ENCODE measurements at places on chromosomes 3 and 15.

DNA sequence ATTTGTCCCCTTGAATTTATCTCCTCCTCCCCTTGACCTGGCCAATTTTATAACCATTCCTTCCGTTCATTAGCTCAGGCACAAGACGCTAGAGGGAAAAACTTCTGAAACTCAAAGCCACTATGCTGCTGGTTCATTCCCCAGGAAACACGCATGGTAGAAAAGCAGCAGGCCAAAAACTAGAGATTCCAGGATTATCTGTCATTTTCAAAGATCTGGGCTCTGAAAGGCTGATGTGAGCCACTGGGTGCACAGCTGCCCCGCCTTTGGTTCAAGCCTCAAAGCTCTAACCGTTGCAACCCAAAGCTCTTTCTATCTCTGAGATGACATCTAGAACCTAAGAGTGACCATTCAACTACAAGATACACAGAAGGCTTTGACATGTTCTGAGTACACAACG is 6.1 kb downstream of the ANP32A start:
- DNase-seq: no peak

DNA sequence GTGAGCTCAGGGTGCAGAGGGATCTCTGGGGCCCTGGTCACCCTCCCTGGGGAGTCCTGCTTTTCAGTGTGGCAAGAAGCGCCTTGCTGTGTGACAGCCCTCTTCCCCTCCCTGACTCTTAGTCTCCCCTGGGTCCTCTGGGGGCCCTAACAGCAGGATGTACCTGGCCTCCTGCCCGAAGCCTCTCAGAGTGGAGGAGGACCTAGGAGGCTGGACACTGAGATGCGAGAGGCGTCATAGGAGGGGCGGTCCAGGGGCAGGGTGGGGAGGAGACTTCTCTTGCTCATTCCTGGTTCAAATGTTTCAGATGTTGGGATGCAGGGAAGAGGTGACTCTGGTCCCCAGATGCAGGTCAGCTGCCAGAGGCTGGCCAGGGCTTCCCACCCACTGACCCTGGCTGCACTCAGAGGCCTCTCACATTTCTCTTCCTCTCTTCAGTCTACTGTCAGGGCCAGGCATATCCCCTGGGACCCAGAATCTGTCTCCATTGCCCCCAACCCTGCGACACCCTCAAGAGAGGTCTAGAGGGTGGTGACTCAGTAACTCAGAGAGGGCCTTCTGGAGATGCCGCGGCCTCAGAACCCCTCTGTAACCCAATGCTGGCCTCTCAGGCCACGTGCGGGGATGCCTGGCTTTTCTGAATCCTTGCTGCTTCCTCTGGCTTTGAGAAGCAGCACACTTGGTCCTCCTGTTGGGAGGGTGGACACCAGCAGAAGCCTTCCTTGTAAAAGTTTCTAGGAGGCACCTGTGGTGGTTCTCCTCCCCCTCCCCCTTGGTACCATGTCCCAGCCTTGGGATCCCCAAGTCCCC is 25.9 kb downstream of the SNX33 start:
- DNase-seq: no peak

DNA sequence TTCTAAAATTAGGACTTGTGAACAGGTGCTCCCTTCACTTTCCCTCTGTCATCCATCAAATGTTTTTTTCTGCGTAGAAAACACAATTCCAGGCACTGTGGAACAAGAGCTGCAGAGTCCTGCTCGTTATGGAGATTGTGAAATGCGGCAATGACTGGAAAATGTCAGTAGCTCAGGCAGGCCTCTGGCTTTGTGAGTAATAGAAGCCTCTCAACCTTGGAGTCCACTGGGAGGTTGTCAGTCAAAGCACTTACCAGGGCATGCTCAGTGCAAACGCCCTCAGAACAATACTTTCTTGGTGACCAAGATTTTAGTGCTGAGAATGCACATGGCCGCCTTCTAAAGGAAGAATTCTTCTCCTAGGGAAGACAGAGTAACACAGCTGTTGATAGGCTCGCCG is 26.7 kb upstream of the MED12L start:
- no peak for DNase-seq

DNA sequence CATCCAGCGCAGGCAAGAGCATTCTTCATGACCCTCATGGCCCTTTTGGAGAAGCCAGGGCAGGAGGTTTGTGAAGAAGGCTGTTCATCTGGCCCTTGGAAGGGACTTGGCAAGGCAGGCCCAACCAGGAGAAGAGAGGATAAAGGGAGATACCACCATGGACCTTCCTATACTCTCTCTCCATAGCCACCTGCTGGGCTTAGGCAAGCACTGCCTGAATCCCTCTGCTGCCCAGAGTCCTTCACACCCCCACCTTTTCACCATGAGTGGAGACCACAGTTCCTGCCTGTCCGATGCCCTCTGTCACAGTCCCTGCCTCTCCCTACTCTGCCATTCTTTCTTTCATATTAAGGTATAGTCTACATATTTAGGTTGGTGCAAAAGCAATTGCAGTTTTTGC is 10.6 kb upstream of the SFMBT1 start:
- DNase-seq: no peak

DNA sequence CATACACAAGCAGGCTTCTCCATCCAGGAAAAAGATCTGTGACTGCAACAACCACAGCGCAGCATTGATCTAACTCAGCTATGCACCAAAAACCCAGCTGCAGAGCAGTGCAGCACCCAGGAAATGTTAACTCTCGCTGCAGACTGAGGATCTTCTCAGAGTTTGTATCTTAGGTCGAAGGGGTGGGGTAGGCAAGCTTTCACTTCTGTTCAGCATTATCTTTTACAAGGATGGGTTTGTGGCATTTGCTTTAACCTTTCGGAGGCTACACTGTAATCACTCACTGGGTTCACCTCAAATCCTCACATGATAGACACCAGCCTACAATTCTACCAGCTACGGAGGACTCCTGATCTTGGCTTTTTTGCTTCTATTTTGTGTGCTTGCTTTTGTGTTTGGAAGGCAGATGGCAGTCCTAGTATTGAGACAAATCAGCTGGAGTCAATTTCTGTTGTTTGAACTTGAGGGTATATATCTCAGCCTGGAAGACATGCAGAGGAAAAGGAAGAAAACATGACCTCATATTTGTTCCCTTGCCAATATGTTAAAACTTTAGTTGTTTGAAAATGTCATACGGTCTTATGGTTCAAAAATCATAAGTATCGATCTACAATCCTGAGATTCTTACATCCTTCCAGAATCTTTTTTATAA is 25.2 kb downstream of the LRRK1 start:
- DNase-seq: no peak

GRCh38 chr3:140715035-140715434 is 37.2 kb downstream of the TRIM42 start:
- DNase-seq: no peak

DNA sequence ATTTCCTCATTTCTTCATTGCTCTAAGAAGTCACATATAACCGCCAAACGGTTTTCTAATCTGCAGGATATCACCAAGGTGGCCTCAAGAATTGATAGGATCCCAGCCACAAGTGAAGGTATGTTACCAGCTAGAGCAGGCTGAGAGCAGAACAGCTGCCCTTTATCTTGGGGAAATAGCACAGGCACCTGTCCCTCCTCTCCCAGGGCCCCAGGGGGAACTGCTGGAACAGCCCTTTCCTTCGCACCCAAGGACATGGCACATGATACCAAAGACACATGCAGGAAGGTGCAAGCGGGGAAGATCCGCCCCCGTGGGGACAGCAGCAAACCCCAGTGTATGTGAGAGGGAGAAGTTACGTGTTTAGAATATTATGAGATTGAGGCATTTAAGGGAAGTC is 35.3 kb downstream of the HOMER2 start:
- no peak for DNase-seq

- no peak for DNase-seq
Observed at GRCh38 chr3:71251156-71251775, 332.3 kb downstream of the FOXP1 start.

- DNase-seq: no peak
Observed at GRCh38 chr15:96038650-96039049, 291.9 kb upstream of the NR2F2 start.

GRCh38 chr3:188270423-188270972 is 116.5 kb downstream of the LPP start:
- peak; percentile 58 for DNase-seq

DNA sequence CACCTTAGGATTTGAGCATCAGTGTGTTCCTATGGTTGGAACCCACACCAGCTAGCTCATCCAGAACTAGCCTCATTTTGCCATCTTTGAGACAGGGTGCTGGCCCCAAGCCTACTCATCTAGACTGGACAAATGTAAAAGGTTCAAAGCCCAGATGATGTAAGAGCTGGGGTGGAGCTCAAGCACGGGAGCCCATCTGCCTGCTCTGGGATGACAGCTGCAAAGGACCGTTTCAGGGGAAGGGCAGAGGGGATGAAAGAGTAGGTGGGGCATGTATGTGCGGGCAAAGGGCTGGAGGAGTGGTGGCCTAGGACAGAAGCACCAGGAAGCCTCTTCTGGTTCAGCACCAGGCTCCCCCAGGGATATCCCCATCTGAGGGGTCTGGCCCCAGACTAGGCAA is 15.8 kb downstream of the CLK3 start:
- no peak for DNase-seq

GRCh38 chr15:69042531-69042930 is 28.0 kb downstream of the NOX5 start:
- DNase-seq: no peak

DNA sequence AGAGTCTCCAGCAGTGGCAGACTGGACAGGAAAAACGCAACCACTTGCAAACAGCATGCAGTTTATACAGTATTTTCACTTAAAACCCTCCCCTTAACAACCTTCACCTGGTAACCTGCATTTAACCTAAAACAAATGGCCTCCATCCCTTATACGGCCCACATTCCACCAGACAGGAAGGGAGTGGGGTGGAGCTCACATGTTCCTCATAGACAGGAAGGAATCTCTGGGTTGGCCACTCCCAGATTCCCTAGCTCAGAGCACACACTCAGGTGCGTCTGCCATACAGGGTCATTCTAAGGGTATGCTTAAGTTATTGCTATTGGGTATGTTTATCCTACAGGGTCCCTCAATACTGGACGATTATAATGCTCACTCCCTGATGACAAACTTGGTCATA is 16.8 kb upstream of the ABHD2 start:
- DNase-seq: no peak

DNA sequence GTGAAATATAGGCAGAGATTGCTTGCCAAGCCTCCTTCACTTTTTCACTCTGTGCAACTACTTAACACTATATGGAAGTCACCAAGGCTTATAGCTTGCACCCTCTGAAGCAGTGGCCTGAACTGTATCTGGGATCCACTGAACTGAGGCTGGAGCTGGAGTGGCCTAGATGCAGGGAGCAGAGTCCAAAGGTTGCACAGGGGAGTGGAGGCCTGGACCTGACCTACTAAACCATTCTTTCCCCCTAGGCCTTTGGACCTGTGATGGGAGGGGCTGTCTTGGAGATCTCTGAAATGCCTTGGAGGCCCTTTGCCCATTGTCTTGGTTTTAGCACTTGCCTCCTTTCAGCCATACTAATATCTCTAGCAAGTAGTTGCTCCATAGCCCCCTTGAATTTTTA is 57.5 kb downstream of the P2RY1 start:
- DNase-seq: no peak

DNA sequence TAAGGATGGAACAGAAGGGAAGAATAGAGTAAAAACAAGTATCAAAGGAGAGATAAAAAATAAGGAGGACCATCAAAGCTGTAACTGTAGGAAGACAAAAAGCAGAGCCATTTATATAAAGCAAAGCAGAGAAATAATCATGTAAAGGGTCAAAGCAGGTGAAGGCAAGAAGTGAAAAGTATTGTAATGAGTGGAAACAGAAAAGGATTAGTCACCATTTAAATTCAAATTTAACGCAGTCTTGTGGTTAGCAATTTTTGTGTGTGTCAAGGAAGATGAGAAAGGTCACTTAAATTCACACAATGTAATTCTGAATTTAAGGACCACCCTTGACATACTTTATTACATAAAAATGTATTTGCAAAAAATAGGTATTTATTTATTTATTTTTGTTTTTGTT is 567.8 kb downstream of the ROBO1 start:
- DNase-seq: no peak

DNA sequence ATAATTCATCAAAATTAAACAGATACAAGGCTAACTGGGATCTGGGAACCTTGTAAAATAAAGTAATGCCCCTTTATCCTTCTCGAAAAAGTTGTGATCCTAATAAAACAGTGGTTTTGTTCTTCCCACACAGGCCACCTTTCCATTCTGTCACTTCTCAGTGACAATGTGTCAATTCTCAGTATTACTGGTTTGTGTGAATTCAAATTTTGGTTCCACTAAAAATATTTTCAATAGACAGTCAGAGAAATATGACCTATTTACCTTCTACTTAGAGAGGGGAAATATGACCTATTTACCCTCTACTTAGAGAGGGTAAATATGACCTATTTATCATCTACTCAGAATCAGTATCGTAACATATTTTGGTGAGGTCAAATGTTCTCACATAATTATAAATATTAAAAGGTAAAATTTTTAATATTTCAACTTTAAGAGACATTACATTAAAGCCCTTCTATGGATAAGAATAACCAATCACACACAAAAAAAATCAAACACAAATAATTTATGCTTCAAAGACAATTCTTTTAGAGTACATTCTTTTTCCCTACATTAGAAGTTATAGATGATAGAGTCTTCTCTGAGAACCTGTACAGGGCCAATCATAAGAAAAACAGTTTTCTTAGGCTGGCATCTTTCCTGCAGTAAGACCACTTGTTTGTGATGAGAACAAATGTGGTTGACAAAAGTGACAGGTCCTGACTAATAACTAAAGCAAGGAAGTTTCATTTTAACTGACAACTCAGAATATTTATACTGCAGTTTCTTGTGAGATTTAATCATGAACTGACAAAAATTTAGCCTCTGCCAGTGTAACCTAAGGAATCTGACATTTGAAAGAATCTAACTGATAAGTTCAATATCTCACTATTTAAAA is 323.3 kb downstream of the DIPK2A start:
- DNase-seq: no peak

DNA sequence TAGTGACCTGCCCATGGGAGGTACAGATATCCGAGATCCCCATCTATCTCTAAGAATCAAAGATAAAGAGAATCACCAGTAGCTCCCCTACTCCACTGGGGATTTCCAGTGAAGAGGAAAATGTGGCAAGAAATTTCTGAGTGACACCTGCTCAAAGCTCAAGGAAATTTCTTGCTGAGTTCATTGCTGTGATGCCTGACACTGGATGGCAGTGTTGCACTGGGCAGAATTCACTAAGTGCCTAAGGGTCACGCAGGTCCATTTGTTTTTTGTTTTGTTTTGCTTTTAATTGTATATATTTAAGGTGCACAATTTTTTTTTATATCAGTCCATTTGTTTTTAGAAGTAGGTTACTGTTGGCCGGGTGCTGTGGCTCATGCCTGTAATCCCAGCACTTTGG is 109.5 kb upstream of the KCNAB1 start:
- peak; percentile 15 for DNase-seq

DNA sequence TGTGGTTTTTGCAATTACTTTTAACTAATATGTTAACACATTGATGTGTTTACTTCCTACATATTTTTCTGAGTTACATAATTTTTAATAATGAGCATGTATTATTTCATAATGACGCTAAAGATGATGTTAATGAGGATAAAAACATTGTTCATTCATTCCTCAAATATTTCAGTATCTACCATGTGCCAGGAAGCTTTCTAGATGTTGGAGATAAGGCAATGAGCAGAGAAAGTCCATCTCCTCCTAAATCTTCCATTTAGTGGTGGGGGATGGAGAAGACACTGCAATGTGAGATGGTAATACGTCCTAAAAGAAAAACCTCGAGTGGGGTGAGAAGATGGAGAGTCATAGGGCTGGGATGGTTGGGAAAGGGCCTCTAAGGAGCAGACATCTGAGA is 132.7 kb downstream of the MYLK start:
- DNase-seq: no peak

All from Caki2 (cell line).